ENCODE measurements at places on chromosomes 16 and 17.

GRCh38 chr16:56414366-56414765, 11.0 kb downstream of the AMFR start:
- no peak for DNase-seq

DNA sequence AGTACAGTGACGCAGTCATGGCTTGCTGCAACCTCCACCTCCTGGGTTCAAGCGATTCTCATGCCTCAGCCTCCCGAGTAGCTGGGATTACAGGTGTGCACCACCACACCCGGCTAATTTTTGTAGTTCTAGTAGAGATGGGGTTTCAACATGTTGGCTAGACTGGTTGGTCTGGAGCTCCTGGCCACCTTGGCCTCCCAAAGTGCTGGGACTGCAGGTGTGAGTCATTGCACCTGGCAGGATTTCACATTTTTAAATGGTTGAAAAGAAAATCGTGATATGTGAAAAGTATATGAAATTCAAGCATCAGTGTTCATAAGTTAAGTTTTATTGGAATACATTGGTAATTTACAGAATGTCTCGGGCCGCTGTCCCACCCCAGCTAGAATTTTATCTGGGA, 2.6 kb downstream of the RMI2 start:
- no peak for DNase-seq

DNA sequence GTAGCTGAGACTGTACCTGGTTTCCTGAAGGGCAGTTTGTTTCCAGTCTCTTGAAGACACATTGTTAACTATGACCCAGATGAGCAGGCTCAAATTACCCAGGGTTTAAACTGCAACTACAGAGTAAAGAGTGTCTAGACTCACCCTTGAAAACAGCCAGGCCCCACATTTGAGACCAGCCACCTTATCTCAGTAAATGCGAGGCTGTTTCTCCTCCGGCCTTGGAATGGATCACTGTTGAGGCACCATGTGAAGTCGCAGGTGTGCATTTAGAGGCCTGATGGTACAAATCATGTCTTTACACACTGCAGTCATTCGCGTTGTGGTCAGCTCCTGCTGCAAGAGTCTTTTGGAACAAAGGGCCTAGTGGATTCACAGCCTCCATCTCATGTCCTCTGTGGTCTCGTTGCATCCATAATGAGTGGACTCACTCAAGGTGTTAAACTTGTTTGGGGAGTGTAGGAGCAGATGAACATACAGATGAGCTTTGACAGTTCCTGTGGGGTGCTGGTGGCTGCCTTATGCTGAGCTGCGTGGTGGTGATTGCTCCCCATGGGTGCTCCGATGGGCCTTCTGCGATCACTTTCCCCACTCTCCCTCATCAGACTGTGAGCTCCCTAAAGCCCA, 18.5 kb upstream of the N4BP1 start:
- no peak for DNase-seq

GRCh38 chr17:8941520-8941919, 24.0 kb downstream of the PIK3R5 start:
- DNase-seq = no peak

DNA sequence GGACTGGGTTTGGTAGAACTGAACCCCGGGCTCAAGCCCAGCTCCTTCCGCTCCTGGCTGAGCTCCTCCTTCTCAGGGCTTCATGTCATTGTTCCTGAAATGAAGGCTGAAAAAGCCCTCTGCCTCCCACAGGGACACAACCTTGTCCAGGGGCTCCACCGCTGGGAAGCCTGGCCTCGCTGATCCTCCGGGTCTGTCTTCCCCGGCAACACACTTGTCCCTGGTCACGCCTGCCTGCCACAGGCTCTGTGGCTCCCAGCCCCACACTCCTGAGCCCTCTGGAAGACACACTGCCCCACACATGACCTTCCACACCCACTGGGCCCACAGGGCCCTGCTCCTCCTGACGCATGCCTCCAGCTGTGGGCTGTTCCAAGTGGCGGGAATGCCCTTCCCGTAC, 18.0 kb upstream of the ZC3H18 start:
- DNase-seq = no peak

GRCh38 chr16:69110406-69110805, 5.0 kb downstream of the HAS3 start:
- DNase-seq = no peak

DNA sequence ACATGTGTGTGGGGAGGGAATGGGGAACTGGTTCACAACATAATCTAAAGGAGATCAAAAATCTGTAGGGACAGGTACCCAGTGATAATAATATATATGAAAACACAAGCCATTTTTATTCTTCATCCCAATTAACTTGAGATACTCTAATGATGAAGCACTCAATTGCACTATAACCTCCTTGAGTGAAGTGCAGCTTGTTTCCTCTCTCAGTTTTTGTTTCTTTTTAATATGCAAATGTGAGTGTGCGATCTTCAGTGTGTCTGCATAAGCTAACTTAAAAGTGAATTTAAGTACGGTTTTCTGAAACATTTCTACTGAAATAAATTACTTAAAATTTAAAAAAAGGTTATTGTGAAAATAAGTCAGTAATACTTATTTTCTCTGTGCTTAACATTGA, 623.5 kb downstream of the CDH11 start:
- DNase-seq = no peak

GRCh38 chr17:61466246-61466645, 14.0 kb downstream of the TBX4 start:
- no peak for DNase-seq

DNA sequence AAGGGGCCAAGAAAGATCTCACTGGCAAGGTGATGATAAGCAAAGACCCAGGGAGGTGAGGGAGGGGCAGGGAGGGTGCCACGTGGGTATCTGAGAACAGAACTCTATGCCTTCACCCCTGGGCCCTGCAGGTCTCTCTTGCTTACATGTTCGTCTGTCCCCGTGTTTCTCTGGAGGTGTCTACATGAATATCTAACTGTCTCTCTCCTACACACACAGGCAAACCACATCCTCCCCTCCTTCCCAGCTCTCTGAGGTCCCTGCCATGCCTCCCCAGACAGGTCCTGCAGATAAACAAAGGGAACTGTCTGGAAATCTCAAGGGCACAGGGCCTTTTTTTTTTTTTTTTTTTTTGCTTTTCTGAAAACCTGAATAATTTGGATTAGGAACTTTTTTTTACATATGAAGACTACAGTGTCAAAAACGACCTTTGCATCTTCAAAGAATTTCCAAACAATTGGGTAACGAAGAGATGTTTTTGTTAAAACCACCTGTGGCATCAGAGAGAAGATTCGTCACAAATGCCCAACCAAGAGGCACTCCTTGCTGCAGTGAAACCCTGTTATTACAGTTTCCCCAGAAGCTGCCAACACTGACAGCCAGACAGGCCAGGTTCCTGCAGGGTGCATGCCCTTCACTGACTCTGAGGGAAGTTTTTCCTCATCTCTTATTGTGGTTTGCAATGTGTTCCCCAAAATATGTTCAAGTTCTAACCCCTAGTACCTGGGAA, 17.8 kb downstream of the PLLP start:
- no peak for DNase-seq

GRCh38 chr16:49739381-49739780, 116.5 kb downstream of the ZNF423 start:
- no peak for DNase-seq

- peak; percentile 61 for DNase-seq
Measured at GRCh38 chr16:22008215-22009059, 526 bp downstream of the MOSMO start.

GRCh38 chr17:81324851-81325713, 30.0 kb upstream of the SLC38A10 start:
- no peak for DNase-seq

GRCh38 chr17:34740565-34741520, 161.5 kb downstream of the TMEM132E start:
- no peak for DNase-seq

GRCh38 chr17:79681628-79682261, 49.0 kb upstream of the ENPP7 start:
- no peak for DNase-seq

- no peak for DNase-seq
Measured at GRCh38 chr17:6205525-6205924, 135.3 kb downstream of the WSCD1 start.

- DNase-seq = no peak
Measured at GRCh38 chr16:83721676-83722075, 86.1 kb upstream of the HSBP1 start.

DNA sequence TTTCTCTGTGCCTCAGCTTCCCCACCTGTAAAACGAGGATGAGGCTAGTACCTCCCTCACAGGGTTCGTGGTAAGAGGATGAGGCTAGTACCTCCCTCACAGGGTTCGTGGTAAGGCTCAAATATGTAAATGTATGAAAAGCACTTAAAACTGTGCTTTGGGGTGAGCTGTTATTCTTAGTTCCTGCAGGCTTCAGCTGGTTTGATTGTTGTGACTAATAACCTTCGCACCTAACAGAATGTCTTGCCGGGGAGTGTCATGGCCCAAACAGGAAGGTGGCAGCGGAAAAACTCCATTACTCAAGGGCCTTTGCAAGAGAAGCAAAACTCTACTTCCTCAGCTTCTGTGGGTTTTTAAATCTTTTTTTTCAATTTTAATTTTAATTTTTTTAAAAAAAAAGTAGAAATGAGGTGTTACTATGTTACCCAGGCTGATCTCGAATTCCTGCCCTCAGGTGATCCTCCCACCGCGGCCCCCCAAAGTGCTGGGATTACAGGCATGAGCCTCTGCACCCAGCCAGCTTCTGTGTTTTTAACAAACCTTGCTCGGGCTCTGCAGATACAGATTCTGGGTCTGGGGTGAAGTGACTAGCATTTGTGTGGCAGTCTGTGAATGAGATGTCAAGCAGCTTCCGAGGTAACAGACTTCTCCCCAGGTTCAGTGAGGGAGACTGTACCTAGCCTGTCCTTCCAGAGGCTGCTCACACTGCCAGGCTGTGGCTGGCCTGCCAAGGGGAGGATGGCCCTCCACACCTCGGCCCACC, 103.0 kb downstream of the RAB11FIP4 start:
- DNase-seq = no peak

GRCh38 chr16:1767116-1767994, 4.0 kb downstream of the NME3 start:
- no peak for DNase-seq

GRCh38 chr17:28042721-28043291, 329 bp downstream of the NLK start:
- DNase-seq = no peak

- no peak for DNase-seq
Measured at GRCh38 chr17:50339381-50339780, 6.5 kb upstream of the XYLT2 start.

DNA sequence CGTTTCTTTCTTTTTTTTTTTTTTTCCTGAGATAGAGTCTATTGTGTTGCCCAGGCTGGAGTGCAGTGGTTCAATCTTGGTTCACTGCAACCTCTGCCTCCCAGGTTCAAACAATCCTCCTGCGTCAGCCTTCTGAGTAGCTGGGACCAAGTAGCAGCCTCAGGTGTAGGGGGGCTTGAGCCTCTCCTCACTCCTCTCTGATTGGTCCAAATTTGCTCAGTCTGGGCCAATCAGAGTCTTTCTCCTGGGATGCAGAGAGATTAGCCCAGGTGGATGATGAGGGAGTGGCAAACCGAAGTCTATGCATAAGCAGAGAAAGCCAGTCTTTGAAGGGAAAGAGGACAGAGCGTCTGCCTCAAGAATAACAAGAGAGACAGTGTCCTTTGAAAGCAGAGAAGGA, 99.0 kb downstream of the BMERB1 start:
- no peak for DNase-seq

GRCh38 chr17:50560931-50561745, 623 bp downstream of the CACNA1G start:
- DNase-seq = peak; percentile 57

GRCh38 chr16:73056921-73057290, 9.0 kb upstream of the ZFHX3 start:
- peak; percentile 68 for DNase-seq

DNA sequence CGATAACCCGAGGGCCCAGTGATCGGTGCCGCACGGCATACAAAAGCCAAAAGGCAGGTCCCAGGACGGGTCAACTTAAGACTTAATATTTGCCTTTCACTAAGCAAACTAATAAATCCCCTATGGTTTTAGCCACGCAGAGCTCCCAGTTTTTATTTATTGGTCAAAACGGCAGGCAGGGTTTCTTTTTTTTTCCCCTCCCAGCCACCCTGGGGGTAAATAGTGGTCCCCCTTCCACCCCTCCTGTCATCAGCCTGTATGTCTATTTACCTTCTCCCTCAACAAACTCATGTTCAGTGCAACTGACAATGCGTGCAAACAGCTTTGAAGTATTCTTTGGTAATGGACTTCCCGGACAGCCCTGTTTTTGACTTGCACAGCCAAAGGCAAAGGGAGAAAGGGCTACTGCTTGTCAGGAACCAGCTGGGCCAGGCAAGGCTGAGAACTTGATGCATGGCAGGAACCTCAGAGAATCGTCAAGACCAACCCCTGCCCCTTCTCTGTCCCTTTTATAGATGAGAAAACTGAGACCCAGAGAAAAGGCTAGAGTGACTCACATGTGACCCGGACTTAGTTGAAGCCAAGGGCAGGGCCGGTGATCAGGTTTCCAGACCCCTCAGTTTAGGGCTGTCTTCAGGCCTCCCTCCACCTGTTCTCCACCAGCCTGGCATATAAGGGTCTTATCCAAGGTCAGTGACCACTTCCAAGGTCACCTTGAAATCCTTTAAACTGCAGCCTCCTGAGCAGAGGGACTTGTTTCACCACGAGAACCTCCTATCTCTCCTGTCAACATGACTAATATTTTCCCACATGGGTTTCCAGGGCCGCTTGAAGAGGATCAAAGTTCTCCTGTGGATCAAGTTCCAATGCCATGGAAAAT, 279.0 kb downstream of the SOX9 start:
- no peak for DNase-seq

DNA sequence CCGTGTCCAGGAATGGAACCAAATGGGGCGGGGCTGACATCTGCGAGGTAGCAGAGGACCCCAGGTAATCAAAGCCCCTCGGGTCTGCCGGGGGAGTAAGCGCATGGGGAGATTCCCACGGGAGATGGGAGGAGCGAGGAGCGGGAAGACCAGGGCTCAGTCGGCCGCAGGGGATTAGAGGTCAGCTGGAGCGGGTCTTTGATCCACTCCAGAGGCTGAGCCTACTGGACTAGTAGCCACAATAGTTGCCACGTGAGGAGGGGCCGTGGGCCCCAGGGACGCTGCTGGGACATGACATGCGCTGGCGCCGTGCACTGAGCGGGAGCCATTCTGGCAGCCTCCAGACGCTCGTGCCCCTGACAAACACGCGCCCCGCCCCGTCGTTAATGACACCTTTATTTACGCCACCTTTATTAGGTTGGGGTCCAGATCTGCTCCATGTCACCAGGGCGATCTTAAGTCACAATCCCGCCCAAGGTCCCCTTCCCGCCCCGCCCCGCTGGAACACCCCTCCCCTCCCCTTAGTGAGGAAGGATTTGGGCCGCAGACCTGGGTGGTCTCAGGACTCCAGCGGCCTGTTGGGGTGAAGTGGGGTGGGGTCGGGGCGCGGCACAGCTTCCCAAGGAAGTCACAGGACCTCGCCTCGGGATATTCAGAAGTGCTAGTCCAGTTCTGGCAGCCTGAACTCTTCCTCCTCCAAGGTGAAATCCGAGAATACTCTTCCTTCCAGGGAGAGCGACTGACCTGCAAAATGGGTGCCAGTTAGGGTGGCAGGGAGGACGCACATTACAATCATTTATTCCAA, 15.0 kb downstream of the PPY start:
- no peak for DNase-seq

GRCh38 chr16:47477679-47478078, 16.5 kb downstream of the PHKB start:
- DNase-seq = no peak
